Kidney (tissue), 22 donors: ENCODE measurements at places on chromosomes 16 and 17.

DNA sequence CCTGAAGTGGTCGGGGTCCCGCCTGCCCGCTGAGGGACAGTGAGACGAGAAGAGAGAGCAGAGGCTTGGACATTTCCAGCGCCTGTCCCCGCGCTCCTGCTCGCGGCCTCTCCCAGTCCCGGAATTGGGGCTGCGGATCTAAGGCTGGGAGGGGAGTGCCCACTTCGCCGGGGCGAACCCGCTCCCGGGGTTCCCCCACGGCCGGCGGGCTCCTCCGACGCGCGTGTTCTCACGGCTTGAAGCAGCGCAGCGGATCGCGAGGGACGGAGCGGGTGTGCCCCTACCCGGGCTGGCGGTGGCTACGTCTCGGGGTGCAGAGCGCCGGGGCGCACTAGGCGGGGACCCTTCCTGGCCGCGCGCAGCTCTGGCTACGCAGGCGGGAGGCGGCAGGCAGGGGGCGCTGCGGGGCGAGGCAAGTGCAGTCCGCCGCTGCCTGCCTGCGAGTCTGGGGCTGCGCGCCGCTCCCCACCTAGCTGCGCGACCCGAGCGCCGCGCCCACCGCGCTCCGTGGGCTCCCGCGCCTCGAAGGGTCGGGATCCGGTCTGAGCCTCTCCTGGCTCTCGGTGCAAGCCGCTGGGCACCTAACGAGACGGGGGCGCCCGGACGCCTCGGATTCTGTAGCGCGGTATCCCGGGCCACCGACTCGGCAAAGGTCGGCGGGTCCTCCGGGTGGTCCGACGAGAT lies 1.2 kb downstream of the NGFR start:
- DNase-seq = peak; percentile 86

DNA sequence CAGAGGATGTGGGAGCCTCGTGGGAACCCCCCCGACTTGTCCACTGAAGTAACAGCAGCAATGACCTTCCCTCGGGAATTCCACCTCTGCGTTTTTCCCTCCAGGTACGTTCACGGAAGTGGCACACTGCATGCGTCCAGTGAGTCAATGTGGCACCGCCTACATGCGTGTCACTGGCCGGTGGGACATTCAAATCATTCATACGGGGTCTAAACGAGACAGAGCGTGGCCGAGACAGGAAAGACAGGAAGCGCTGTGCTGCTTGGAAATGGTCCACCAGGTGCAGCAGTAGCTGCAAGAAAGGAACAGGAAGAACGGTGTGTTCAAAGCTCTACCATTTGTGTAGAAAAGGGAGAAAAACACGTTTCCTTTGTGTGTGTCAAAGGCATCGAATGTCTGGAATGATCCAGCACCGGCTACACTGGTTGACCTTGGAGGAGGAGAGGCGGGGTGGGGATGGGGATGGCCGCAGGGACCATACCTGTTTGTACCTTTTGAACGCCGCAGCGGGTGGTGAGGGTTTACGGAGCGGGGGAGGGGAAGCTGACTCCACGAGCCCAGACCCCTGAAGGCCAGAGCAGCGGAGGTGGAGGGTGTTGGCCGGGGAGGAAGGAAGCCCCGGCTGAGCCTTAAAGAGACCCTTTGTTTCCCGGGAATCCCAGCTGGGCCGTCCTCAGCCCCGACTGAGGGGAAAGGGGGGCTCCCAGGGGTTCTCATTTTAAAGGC lies 1.7 kb upstream of the PGAP6 start:
- peak; percentile 82 for DNase-seq

GRCh38 chr17:38326996-38327792 lies 16.6 kb downstream of the GPR179 start:
- DNase-seq = peak; percentile 15

DNA sequence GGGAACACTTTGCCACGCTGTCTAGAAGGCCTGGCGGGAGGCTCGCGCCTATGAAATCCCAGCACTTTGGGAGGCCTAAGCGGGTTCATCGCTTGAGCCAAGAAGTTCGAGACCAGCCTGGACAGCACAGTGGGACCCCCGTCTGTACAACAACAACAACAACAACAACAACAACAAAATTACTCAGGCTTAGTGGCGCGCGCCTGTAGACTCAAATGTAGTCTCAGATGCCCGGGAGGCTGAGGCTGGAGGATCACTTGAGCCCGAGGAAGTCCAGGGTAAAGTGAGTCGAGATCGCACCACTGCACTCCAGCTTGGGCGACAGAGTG lies 297 bp upstream of the SLFN13 start:
- no peak for DNase-seq

DNA sequence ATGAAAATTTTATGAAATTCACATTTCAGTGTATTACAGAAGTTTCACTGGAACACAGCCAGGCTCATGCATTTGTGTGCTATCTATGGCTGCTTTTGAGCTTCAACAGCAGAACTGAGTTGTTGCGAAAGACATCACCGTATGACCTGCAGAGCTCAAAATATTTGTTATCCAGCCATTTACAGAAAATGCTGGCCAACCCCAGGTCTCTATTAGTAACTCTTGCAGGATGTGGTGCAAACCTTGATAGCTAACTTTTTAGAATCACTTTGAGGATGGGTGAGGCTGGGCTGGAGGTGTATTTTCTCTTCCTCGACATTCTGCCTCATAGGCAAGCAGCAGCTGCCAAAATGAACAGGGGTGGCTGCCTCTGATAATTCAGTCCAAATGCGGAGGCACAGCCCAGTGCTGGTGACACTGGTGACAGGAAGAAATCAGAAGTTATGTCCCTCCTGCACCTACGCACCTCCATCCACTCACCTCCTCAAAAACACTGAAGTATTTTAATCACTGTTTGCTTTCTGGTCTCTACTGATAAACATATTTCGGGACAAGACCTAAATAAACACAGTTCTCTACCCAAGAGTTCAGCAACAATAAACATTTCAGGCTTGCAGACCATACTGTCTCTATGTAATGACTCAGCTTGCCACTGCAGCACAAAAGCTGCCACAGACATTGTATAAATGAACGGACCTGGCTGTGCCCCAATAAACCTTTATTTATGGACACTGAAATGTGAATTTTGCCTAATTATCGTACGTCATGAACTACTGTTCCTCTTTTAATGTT lies 28.5 kb downstream of the ARHGAP17 start:
- peak; percentile 29 for DNase-seq

GRCh38 chr17:64428406-64428805 lies 20.5 kb upstream of the MILR1 start:
- DNase-seq = no peak

DNA sequence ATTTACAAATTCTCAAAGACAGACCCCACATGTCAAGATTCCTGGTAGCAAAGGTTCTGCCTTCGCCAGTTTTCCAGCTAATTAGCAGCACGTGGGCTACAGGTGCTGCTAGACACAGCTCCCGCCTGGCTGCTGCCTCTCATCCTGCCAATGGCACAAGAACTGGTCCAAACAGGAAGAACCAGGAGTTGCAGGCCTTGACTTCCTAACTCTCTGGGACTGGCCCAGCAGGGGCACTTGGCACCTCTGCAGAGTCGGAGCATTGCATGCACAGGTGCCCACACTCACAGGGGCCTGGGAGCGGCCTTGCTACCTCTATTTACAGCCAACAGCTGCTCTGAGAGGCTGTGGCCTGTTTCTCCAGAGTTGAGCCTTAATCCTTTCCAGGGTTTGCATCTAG lies 39.6 kb downstream of the TK2 start:
- DNase-seq = no peak
